ENCODE measurements at places on chromosomes 1 and 21.

DNA sequence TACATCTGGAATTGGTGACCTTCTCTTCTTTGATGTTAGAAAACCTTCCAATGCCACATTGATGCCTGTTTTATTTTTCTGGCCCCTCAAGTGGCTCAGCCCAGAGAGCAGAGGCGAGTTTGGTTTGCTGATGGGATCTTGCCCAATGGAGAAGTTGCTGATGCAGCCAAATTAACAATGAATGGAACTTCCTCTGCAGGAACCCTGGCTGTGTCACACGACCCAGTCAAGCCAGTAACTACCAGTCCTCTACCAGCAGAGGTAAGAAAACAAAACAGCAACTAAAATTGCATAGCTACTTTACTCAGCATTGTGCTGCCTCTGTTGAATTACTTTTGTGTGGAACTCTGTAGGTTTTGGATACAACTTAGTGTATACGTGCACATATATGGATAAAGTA is 97.6 kb downstream of the CC2D1B start:
- peak; percentile 76 for DNase-seq

GRCh38 chr1:153568367-153569099 is 2.9 kb upstream of the S100A2 start:
- DNase-seq, result peak; percentile 58

- DNase-seq, result no peak
Measured at GRCh38 chr21:37447288-37447936, 80.8 kb downstream of the DYRK1A start.

- no peak for DNase-seq
Measured at GRCh38 chr1:218942431-218942830, 231.2 kb upstream of the LYPLAL1 start.

DNA sequence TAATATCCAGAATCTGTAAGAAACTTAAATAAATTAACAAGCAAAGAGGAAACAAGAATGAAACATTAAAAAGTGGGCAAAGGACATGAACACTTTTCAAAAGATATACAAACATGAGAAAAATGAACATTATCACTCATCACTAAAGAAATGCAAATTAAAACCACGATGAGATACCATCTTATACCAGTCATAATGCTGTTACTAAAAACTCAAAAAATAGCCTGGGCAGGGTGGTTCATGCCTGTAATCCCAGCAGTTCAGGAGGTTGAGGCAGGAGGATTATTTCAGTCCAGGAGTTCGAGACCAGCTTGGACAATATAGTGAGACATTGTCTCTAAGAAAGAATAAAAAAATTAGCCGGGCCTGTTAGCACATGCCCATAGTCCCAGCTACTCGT is 6.1 kb downstream of the ZNF124 start:
- no peak for DNase-seq

- no peak for DNase-seq
Measured at GRCh38 chr1:231099996-231100767, 60.1 kb upstream of the FAM89A start.

DNA sequence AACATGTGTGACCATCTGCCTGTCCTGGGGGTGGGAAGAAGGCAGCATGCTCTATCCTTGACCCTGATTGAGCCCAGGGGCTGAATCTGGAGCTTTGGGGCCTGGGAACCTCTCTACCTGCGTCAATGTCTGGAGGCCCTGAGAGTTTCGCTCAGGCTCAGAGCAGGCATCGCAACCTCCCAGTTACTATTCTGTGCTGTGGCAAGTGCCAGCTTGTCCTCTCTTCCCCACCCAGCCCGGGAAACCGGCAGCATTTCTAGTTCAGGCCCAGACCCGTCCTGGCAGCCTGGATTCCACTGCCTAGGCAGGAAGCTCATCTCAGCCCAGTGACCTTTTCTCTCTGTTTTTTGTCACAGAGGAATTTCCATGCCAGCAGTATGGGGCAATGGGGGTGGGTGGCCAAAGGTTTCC is 10.0 kb upstream of the IRF6 start:
- DNase-seq, result peak; percentile 44

- DNase-seq, result no peak
Measured at GRCh38 chr1:235864469-235864868, 2.2 kb downstream of the LYST start.

GRCh38 chr1:179955287-179955680 is 674 bp downstream of the CEP350 start:
- peak; percentile 79 for DNase-seq

DNA sequence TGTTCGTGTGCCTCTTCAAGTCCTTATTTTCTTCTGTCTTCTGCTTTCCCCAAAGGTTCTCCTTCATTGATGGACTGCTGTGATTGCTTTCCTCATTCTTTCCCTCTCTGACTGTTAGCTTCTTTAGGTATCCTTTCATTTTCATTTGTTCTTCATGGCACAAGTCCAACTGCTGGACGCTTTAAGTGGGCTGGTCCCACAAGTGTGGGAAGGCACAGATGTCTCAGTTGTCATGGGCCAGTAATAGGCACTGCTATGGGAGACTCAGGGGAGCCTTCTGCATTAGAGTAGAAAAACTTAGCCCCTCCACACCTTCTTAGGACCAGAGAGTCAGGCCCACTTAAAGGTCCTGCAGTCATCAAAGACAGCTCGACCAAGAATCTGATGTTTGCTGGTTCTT is 122.3 kb upstream of the C1orf105 start:
- DNase-seq, result no peak

Measured in inflammatory macrophage treated with lipopolysaccharide for 1 hour (primary cell).